NCI-H345 (cell line): ENCODE measurements at places on chromosomes 12 and 14.

- DNase-seq = peak; percentile 53
Measured at GRCh38 chr14:23478109-23478759, 8.7 kb downstream of the NGDN start.

DNA sequence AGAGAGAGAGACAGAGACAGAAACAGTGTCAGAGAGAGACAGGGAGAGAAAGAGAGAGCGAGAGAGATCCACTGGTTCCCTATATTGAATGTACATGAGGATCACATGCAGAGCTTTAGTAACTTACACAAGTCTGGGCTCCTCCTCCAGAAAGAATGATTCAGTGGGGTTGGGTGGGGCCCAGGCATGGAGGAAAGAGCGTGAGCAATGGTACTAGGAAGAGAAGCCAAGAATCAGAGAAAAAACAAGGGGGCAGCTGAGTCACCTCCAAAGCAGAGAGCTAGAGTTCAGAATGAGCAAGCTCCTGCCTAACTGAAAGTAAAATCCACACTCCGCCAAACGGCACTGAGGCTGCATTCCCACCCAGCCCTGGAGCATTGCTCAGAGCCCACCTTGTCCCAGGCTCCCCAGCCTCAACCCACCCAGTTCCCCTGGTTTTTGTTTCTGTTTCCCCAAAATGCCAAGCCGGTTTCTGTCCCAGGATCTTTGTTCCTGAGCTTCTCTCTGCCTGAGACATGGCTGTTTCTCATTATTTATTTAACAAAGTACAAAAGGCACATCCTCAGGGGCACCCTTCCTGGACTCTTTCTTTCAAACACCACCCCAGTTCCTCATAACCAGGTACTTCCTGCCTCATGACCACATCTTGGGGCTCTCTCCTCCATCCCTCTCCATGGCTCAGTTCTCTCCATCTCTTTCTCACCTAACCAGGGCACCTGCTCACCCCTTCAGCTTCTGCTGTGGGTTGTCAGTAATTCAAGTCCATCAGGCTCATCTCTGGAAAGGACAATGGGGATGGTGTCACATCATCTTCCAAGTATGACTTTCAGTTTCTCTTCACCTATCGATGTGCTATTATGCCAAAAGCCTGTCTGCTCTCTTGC lies 670.3 kb upstream of the TBX3 start:
- no peak for DNase-seq

GRCh38 chr14:105918496-105919262 lies 392.3 kb downstream of the TMEM121 start:
- DNase-seq = no peak

GRCh38 chr14:22801716-22802115 lies 13.5 kb downstream of the SLC7A7 start:
- no peak for DNase-seq

- DNase-seq = no peak
Measured at GRCh38 chr12:64997858-64998257, 123.2 kb downstream of the WIF1 start.

DNA sequence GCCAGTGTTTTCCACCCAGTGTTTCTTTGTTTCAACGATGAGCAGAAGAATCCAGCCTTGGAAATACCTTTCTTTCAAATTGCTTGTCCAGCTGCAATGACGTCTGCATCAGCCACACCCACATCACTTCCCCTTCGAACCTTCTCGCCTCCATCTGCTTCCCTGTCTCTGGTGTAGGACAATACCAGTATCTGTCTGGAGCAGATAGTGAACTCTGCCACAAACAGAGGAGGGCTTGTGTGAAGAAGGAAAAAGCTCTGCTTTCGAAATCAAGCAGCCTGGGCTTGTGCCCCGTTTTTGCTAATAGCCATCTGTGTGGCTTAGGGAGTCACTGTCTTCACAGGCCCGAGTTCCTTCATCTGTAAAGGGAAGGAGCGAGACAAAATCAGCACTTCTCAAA lies 415.4 kb downstream of the ZFP36L1 start:
- no peak for DNase-seq

DNA sequence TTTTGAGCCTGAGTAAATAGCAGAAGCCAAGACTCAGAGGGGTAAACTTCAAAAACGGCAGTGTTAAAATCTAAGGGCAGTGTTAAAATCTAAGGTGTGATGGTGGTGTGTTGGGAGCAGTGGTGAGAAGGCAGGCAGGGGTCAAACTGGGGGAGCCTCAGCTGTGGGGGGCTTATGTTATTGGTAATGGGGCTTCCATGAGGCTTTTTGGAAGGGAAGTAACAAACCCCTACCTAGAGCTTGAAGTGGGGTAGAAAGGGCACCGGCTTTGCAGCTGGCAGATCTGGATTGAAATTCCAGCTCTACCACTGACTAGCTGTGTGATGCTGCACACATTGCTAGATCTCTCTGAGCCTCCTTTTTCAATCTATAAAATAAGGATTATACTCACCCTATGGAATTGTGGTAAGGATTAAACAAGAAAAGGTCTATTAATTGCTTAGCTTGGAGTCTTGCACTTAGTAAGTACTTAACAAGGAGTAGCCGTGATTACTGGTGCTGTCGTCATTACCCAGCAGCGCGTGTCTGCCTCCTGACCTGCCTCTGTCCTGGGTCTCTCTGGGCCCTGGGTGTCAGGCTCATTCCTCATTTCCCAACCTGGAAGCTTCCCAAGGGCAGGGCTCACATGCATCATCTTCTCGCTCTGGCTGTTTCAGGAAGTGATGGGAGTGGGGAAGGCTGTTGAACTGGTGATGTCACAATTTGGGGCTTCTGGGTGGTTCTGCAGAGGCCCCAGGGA lies 18.5 kb upstream of the KRT80 start:
- DNase-seq = no peak

- no peak for DNase-seq
Measured at GRCh38 chr14:105251920-105252319, 3.6 kb downstream of the BTBD6 start.

DNA sequence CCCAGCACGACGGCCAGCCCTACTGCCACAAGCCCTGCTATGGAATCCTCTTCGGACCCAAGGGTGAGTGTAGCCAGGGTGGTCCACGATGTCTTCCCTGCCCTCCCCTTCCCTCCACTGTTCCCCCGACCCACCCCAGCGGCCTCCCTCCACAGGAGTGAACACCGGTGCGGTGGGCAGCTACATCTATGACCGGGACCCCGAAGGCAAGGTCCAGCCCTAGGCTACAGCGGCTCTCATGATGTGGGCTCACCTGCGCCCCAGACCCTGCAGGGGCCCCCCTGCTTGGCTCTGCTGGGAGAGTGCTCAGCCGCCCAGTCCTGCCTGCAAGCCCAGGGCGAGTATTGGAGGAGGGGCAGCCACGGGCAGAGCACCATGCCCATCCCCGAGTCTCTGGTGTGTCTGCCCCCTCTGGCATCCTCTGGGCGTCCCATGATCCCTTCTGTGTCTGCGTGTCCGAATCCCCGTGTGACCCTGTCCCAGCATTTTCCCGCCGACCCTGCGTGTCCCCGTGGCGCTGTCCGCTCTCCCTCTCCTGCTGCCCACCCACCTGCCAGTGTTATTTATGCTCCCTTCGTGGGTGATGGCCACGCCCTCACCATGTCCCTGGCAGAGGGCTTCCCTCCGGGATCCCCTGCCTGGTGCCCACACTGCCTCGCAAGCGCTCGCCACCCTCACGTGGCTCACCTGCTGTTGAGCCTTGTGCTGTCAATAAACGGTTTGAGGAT lies 5.0 kb downstream of the CRIP2 start:
- peak; percentile 17 for DNase-seq

- no peak for DNase-seq
Measured at GRCh38 chr14:35296545-35296944, 4.4 kb downstream of the PSMA6 start.

DNA sequence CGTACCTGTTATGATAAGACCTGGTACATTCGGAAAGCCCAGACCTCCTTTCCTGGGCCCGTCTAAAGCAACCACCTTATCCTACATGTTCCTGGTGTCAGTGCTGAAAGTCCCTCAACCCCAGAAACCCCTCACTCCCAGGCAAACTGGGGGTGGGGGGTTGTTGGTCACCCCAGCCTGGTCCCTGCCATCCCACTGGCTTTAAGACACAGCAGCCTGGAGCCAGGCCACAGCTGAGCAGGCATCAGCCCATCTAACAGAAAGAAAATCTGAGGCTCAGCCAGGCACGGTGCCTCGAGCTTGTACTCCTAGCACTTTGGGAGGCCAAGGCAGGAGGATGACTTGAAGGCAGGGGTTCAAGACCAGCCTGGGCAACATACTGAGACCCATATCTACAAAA lies 4.5 kb downstream of the SELPLG start:
- DNase-seq = no peak

GRCh38 chr12:45122768-45123380 lies 72.0 kb upstream of the DBX2 start:
- DNase-seq = no peak

GRCh38 chr14:59221568-59221967 lies 33.1 kb downstream of the DAAM1 start:
- DNase-seq = no peak

DNA sequence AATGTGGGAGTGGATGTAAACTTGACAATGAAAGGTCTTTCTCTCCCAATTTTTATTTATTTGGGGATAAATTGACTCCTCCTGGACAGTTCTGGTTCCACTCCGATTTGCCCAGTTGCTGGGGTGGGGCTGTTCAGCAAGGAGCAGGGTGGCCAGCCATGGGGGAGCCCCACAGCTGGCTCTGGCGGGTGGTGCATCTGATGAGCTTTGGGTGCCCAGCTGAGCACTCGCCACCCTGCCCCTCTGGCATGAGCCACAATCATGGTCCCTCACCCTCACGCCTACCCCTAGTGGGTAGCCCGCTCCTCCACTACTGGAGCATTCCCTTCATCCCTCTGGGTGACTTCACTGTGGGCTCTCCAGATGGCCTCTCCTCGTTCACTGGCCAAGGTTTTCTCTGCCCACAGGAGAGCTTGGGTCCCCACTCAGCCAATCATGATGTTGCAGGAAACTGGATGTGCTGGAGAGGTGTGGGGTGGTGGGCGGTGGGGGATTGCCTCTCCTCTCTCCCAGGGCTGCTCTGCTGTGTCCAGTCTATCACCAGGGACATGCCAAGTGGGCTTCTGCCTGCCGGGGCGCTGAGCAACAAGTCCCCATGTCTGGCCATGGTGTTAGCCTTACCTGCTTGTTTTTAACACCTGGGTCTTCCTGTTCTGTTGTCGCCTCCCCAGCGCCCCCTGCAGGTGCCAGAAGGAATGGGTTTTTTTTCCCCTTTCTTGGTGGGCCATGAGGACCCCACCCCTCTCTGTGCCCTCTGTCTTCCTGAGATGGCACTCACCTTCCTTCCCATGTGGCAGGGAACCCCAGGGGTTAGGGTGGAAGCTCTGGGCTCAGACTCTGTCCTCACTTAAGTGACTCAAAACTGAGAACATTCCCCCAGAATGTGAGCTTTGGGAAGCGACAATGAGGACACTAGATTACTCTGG lies 3.4 kb downstream of the CYP46A1 start:
- DNase-seq = no peak

GRCh38 chr14:28294834-28295440 lies 471.6 kb upstream of the FOXG1 start:
- no peak for DNase-seq

- DNase-seq = no peak
Measured at GRCh38 chr14:25848601-25849000, 749.2 kb downstream of the NOVA1 start.

DNA sequence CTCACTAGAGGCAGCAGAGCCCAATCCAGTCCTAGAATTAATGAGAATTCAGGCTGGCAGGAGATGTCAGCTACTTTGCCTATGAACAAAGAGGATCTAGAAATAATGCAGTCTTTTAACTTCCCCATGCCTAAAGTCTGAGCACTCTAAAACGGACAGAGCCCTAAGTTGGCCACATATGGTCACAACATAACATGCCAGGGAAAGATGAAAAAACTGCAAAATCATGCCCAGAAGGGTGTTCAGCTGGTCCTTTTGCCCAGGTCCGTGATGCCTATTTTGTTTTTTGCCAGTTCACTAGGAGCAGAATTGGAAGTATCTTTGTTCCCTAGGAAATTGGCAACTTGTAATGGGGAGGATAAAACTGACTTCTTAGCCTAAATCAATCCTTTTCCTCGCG lies 20.3 kb upstream of the LMNTD1 start:
- DNase-seq = no peak

GRCh38 chr14:49494836-49495235 lies 91.3 kb downstream of the RPS29 start:
- no peak for DNase-seq

GRCh38 chr12:101779200-101779599 lies 39.9 kb upstream of the SYCP3 start:
- DNase-seq = no peak

GRCh38 chr12:85060916-85061315 lies 24.8 kb downstream of the LRRIQ1 start:
- no peak for DNase-seq

- DNase-seq = peak; percentile 73
Measured at GRCh38 chr14:58808828-58809227, 171.1 kb downstream of the DACT1 start.

- DNase-seq = no peak
Measured at GRCh38 chr12:6276956-6277620, 33.4 kb upstream of the PLEKHG6 start.

DNA sequence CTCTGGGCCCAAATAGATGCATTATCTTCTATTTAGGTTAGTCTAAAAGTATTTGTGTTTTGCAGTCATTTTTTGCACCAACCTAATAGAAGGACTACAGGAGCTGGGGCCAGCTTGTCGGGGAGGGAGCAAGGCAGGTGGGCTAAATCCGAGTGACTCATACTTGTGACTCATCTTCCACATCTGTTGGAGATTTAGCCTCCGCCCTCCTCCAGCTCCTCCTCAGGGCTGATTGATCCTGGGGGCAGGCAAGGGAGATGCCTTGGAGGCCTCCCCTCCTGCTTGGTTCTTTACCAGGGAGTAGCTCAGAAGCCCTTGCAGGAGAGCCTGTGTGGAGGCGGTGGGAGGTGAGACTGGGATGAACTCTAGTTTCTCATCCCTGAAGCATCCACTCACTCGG lies 27.9 kb downstream of the RHOF start:
- no peak for DNase-seq

- no peak for DNase-seq
Measured at GRCh38 chr14:97878727-97879126, 1081.5 kb downstream of the VRK1 start.

- DNase-seq = no peak
Measured at GRCh38 chr14:101498526-101498860, 62.8 kb upstream of the DIO3 start.

GRCh38 chr12:57770734-57771133 lies 1.2 kb downstream of the METTL1 start:
- DNase-seq = no peak

DNA sequence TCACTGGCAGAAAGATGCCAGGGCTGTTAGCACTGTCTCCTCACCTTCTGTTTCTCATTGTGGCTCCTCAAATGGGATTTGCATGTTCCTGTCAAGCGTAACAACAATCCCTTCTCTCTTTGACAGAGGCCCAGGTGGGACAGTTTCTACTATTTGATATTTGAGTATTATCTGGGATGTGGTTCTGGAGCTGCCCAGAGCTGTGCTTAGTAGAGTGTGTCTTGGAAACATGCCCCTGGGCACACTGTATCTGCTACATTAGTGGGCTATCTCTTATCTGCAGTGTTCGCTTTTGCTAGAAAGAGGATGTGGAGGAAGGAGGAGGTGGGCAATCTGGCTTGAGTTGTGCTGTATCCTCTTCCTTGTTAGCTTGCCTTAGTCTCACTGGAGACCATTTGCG lies 3.8 kb upstream of the ACADS start:
- DNase-seq = no peak
